ENCODE measurements at places on chromosomes 3 and 15.
A peak's percentile ranks its signal among the peaks of the same experiment; 100 is the strongest.

GRCh38 chr3:44159696-44160300 is 81.9 kb upstream of the TOPAZ1 start:
- no peak overlapping the region for H3K4me3 ChIP-seq
- H3K4me1 ChIP-seq, result no peaks in the 10 kb centered on the region
- DNase-seq, result no peak
- no peak overlapping the region for H3K27ac ChIP-seq

- H3K27me3 ChIP-seq, result no peaks in the 10 kb centered on the region
- H3K4me1 ChIP-seq, result peaks cover 10% of the 10 kb centered on the region
- H3K36me3 ChIP-seq, result no peaks in the 10 kb centered on the region
Measured at GRCh38 chr3:134078169-134078831, 48.6 kb upstream of the SLCO2A1 start.

- no peak for DNase-seq
- H3K27me3 ChIP-seq, result no peaks in the 10 kb centered on the region
- H3K4me3 ChIP-seq, result no peak overlapping the region
- H3K36me3 ChIP-seq, result no peaks in the 10 kb centered on the region
- no peaks in the 10 kb centered on the region for H3K4me1 ChIP-seq
- H3K27ac ChIP-seq, result no peak overlapping the region
Measured at GRCh38 chr3:95901948-95902347, 912.4 kb upstream of the EPHA6 start.

DNA sequence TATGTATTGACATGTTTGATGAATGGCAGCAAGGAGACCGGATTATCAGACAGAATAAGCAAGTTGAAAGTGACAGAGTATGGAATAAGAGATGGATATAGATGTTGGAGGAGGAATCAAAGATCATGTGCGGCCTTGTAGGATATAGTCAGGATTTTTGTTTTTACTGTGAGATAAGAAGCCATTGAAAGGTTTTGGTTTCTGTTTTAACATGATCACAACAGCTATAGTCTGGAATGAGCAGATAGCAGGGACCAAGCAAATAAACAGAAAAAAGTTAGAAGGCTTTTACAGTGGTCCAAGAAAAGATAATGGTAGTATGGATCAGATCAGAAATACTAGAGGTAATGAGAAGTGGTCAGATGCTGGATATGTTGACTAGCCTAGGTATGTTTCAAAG is 52.6 kb downstream of the SLC12A6 start:
- no peaks in the 10 kb centered on the region for H3K4me1 ChIP-seq
- DNase-seq, result no peak
- no peaks in the 10 kb centered on the region for H3K27me3 ChIP-seq
- H3K36me3 ChIP-seq, result no peaks in the 10 kb centered on the region
- no peak overlapping the region for H3K27ac ChIP-seq

- DNase-seq, result no peak
- H3K4me3 ChIP-seq, result no peak overlapping the region
- H3K4me1 ChIP-seq, result no peaks in the 10 kb centered on the region
- H3K27ac ChIP-seq, result no peak overlapping the region
- H3K36me3 ChIP-seq, result no peaks in the 10 kb centered on the region
Measured at GRCh38 chr3:131899021-131899420, 135.8 kb downstream of the CPNE4 start.

DNA sequence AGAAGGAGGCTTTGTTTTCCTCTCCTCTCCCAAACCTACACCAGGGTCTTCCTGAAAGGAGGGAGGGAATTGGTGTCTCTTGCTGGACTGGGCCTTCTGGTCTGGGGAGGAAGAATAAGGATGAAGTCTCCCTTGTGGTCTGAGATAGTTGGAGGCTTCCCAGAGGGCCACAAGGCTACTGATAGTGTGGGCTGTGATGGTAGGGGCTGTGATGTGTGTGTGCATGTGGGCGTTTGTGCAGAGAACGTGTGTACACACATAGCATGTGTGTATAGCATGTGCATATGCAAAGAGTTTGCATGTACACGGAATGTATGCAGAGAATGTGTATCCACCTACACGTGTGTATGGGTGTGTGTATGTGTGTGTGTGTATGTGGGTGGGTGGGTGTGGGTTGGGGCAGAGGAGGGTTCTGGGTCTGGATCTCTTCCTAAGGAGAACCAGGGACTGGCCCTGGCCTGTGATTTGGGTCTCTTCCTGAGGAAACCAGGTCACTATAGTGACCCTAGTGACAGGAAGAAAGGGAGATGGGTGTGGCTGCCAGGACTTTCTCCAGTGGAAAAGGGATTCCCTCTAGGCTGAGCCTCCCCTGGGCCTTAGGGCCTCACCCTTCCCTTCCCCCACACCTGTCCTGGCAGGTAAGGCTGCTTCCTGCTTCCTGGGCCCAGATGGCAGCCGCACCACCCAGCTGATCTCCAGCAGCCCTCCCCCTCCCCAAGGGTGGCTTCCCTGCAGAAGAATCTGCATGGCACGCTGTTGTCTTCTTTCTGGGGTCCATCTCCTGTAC is 1.7 kb downstream of the FLNB start:
- H3K27ac ChIP-seq, result no peak overlapping the region
- no peak for DNase-seq
- no peaks in the 10 kb centered on the region for H3K27me3 ChIP-seq
- peaks cover 10% of the 10 kb centered on the region for H3K4me1 ChIP-seq
- H3K4me3 ChIP-seq, result peak overlapping the region; percentile 93
- no peaks in the 10 kb centered on the region for H3K36me3 ChIP-seq

DNA sequence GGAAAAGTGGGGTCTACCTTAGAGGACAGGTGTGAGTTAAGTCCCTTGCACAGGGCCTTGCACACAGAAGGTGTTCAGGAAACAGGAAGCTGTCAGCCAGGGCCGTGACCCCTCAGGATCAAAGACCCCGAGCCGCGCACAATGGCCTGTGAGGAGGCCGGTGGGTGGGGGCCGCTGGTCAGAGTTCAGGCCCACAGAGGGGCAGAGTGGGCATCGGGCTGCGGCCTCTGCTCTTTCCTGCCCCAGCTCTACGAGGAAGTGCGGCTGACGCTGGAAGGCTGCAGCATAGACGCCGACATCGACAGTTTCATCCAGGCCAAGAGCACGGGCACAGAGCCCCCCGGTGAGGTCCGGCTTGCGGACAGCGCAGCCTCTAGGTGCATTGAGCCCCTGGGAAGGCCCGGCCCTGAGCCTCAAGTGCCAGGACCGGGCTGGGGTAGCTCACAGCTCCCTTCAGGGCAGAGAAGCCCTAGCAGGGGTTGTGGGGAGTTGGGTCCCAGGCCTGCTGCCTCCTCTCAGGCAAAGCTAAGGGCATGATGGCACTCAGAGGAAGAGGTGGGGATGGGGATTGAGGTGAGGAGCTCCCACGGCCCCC is 37.2 kb downstream of the PSTPIP1 start:
- H3K36me3 ChIP-seq, result peaks cover 20% of the 10 kb centered on the region
- H3K27ac ChIP-seq, result no peak overlapping the region
- H3K4me3 ChIP-seq, result no peak overlapping the region
- no peak for DNase-seq
- H3K4me1 ChIP-seq, result peaks cover 24% of the 10 kb centered on the region
- H3K27me3 ChIP-seq, result no peaks in the 10 kb centered on the region

- no peak overlapping the region for H3K4me3 ChIP-seq
- H3K36me3 ChIP-seq, result no peaks in the 10 kb centered on the region
- no peaks in the 10 kb centered on the region for H3K27me3 ChIP-seq
- no peak for DNase-seq
Measured at GRCh38 chr3:851098-851790, 241.6 kb upstream of the CNTN6 start.

DNA sequence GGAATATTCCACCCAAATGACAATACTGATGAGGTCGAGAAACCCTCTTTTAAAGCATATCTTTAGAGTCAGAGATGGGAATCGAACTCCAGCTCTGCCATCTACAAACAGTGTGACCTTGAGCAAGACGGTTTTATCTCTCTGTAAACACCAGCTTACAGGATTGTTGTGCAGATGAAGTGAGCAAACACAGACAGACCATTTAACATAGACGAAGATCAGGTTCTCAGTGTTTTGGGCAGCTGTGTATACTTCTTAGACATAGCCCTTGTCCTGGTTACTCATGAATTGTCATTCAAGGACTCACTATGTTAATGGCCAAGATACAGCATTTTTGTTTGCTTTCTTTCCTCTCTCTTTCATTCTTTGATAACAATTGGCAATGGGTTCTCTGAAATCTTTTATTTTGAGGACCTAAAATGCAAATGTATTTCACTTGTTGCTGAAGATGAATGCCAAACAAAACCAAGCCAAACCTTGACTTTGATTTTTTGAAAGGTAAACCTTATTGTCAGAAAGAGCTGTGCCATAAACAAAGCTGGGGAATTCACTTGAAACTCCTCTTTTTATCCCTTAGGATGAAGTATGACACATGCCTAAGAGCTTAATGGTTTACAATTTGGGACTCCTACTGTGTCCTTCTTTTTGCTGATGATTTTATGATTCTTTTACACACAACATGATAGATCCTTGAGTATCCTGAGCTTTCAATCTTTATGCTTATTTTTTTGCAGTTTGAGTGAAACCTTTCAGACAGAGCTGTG is 250.0 kb upstream of the PDZRN3 start:
- H3K36me3 ChIP-seq, result no peaks in the 10 kb centered on the region
- H3K27ac ChIP-seq, result no peak overlapping the region
- H3K27me3 ChIP-seq, result no peaks in the 10 kb centered on the region
- H3K4me1 ChIP-seq, result peaks cover 4% of the 10 kb centered on the region
- no peak for DNase-seq

- H3K27ac ChIP-seq, result no peak overlapping the region
- H3K4me1 ChIP-seq, result no peaks in the 10 kb centered on the region
Measured at GRCh38 chr15:70299931-70300869, 202.5 kb upstream of the TLE3 start.

- DNase-seq, result no peak
- no peaks in the 10 kb centered on the region for H3K36me3 ChIP-seq
- no peak overlapping the region for H3K27ac ChIP-seq
- H3K4me1 ChIP-seq, result peaks cover 11% of the 10 kb centered on the region
- H3K27me3 ChIP-seq, result no peaks in the 10 kb centered on the region
- H3K4me3 ChIP-seq, result peak overlapping the region; percentile 23
Measured at GRCh38 chr15:74384881-74385643, 17.6 kb upstream of the CYP11A1 start.

Data from neuronal stem cell (in vitro differentiated cells).